CD4-positive, alpha-beta T cell treated with Interleukin-6 at 100 ng/mL for 8 hours (primary cell): ENCODE measurements at places on chromosomes 11 and 22.

- DNase-seq = no peak
These were observed 10.4 kb downstream of the LMF2 start for GRCh38 chr22:50497093-50497492.

DNA sequence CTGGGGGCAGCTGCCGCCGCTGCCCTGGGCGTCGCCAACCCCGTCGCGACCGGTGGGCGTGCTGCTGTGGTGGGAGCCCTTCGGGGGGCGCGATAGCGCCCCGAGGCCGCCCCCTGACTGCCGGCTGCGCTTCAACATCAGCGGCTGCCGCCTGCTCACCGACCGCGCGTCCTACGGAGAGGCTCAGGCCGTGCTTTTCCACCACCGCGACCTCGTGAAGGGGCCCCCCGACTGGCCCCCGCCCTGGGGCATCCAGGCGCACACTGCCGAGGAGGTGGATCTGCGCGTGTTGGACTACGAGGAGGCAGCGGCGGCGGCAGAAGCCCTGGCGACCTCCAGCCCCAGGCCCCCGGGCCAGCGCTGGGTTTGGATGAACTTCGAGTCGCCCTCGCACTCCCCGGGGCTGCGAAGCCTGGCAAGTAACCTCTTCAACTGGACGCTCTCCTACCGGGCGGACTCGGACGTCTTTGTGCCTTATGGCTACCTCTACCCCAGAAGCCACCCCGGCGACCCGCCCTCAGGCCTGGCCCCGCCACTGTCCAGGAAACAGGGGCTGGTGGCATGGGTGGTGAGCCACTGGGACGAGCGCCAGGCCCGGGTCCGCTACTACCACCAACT lies 1.0 kb downstream of the FUT4 start:
- no peak for DNase-seq

- DNase-seq = no peak
These were observed 32.1 kb downstream of the APOL1 start for GRCh38 chr22:36285017-36285416.

- DNase-seq = no peak
These were observed 105.5 kb downstream of the FAT3 start for GRCh38 chr11:92330114-92330513.

- DNase-seq = no peak
These were observed 4.3 kb upstream of the CHID1 start for GRCh38 chr11:914747-915501.

- peak; percentile 21 for DNase-seq
These were observed 1.6 kb downstream of the NCR3LG1 start for GRCh38 chr11:17352950-17353820.

GRCh38 chr11:3855808-3856491 lies 486 bp downstream of the STIM1 start:
- no peak for DNase-seq

- DNase-seq = no peak
These were observed 12.5 kb upstream of the SREBF2 start for GRCh38 chr22:41820447-41820846.

DNA sequence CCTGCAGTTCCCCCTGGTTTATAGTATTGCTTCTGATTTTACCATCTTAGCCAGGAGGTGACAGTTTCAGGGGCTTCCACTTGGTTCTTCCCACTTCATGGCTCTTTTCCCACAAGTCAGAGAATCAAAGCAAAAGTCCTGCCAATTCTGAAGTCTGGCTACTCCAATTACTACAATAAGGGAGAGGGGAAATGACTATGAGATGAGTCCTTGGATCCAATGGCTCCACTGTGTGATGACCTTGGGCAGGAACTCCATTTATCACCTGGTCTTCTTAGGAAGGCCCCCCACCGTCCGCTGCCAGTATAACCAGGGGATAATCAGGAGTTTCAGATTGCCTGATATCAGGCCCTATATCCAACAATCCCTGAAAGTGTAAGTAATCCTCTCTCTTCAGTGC lies 31.6 kb upstream of the CCND1 start:
- no peak for DNase-seq

DNA sequence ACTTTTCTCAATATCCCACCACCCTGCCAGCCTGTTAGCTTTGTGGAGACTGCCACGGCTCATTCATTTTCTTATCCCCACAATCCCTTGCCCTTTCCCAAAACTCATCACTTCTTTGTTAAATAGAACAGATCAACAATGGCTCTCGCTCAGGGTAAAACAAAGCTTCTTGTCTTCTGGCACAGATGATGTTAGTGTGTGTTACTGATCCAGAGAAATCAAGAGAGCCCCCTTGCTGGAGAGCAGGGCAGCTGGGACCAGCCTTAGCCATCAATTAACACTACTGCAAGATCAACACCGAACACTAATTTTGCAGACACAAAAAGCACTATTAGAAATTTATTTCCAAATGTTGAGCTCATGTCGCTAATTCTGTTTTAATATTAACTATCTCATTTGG lies 420.9 kb downstream of the TENM4 start:
- DNase-seq = no peak

GRCh38 chr11:75346296-75346695 lies 5.2 kb downstream of the ARRB1 start:
- no peak for DNase-seq

GRCh38 chr11:117809236-117810055 lies 12.4 kb upstream of the DSCAML1 start:
- DNase-seq = peak; percentile 44

DNA sequence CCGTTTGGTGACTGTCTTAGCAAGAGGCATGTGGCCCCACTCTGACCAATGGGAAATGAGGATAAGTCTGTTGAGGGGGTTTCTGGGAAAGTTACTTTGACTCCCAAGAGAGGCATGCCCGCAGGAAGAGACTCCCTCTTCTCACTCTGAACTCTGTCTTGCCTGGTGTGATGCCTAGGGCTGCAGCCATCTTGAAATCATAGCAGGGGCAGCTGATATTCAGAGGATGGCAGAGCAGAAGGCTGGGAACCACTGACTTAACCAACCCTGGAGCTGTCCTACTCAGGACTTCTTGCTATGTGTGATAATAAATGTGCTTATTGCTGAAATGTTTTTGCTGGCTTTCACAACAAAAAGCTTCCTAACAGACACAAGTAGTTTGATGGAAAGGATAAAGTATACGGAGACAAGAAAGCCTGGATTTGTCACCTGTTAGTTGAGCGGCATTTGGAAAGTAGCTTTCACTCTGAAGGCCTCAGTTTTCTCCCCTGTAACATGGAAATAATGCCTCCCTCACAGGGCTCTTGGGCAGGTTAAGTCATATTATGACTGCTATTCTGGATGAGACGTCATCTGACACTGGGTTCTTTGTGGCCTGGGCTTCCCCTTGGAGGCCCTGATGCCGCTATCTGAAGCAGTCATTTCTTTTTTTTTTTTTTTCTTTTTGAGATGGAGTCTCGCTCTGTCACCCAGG lies 128.5 kb downstream of the CEP164 start:
- no peak for DNase-seq

GRCh38 chr22:31044262-31044861 lies 36.8 kb upstream of the SMTN start:
- no peak for DNase-seq

DNA sequence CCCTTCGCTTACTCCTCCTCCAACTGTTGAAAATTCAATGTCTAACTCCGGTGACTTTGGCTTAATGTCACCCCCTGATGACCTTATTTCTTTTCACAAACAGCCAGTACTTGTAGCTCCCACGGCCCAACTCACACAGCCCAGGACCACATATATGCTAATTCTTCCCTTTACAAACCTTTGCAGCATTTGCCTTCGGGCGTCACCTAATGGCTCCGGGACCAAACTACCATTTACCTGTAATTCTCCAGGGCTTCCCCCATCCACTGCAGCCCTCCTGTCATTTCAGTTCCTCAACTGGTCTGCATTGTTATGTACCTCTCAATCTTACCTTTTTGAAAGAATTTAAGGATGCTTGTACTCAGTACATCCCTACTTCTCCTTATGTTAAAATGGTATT lies 29.8 kb upstream of the OR56B4 start:
- no peak for DNase-seq

GRCh38 chr11:8022876-8023275 lies 35.7 kb downstream of the EIF3F start:
- no peak for DNase-seq

DNA sequence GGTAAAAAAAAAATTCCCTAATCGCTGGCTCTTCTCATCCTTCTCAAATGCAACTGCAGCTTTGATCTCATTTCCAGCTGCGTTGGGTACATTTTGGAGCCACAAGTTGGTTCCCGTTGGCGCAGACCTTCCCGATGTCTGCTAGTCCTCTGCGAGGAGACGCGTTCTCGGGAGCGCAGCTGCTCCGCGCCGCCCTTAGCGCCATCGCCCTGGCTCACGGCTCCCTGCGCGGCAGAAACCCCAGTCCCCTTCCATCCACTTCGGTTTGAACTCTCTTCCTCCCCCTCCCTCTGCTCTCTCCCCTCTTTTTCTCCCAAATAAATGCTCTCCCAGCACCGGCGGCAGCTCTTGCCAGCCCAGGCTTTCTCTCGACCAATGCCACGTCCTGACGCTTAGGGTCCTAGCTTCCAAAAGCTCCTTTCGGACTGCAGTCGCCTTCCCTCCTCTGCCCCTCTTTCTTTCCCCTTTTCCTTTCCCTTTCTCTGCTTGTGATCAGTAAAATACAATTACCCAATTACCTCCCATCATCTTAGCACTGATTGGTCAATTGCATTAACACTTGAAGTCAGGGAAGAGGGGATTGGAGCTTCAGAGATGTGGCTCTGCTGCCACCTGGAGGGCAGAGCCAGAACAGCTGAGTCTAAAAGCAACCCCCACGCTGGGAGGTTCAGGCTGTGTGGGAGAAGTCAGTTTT lies 1165.7 kb downstream of the LRRC4C start:
- no peak for DNase-seq

- no peak for DNase-seq
These were observed 20.3 kb downstream of the STK33 start for GRCh38 chr11:8573777-8574176.

DNA sequence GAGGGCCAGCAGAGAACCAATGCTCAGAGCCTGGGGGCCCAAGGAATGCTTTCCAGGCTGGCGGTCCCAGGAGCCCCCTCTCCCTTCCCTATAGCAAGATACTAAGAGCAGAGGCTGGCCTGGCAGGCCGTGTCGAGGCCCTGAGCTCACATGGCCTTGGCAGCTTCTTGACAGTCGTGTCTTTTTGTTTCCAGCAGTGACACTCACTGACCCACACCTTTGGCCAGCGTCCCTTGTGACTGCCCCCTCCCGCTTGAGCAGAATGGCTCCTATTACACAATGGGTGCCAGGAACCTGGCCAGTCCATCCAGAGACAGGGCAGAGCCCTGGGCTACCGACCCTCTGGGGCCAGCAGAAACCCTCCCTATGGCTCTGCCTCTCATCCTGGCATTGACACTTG lies 6.4 kb upstream of the CCND1 start:
- DNase-seq = no peak

- peak; percentile 47 for DNase-seq
These were observed 16.0 kb upstream of the PHLDA2 start for GRCh38 chr11:2945031-2945756.

DNA sequence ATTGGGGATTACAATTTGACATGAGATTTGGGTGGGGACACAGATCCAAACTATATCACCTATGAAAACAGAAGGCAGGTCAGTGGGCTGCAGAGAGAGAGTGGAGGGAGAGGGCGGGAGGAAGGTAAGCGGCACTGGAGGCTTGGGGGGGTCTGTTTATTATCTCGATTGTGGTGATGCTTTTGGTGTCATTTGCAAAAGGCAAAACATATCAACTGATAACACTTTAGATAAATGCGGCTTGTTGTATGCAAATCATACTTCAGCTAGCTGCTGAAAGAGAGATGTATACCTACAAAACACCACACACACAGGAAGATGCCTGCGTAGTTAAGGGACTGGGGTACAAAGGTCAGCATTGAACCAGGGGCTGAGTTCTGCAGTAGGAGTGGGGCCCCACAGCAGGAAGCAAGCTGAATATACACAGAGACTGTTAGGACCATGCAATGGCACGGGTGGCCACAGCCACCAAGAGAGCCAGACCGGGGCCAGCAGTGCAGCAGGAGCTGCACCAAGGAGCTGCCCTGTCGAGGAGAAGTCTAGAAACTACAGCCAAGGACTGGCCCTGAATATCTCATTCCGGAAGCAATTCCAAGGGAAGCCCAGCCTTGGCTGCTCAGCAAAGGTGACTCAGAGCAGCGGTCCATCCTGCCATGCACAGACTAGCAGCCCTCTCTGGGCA lies 23.8 kb upstream of the TOLLIP start:
- no peak for DNase-seq

- DNase-seq = no peak
These were observed 553 bp upstream of the USP47 start for GRCh38 chr11:11841116-11841722.

DNA sequence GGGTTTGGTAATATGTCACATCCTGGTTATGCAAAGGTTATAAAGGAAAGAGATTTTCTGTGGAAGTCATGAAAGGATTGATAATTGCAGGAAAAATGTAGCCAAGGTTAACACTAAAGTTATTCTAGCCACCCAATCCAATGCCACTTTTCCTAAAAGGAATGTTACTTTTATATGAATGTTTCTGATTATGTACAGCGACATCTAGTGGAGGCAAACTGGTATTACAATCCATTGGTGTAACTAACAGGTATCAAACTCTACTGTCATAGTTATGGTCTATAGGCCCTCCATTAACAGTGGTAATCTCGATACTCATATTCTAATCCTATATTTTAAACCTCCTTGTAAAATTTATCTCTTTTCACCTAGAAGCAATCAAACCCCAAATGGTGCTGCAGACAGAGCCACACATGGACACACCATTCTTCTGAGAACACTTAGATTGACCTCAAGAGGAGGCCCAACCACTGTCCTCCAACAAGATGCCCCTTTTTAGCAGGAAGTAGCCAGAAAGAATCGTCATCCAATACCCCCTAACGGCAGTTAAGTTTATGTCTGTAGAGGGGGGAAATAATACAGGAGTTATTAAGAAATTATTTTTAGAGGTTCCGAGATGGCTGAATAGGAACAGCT lies 74.9 kb upstream of the RAG2 start:
- peak; percentile 26 for DNase-seq

DNA sequence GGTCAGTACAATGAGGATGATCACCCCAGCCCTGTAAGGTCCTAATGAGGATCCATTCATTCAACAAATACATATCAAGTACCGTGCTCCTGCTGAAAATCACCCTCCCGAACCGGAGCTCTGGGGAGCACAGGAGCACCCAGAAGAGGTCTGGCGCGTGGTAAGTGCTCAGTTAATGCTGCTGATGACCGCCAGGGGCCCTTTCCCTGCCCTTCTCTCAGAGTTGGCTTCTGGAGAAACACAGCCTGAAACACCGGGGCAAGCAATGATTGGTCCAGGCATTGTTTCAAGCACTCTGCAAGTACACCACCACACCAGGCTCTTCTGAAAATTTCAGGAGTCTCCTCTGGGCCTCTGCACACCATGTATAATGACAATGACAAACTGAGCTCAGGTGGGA lies 3.8 kb upstream of the CCDC86 start:
- no peak for DNase-seq

GRCh38 chr22:39962071-39962470 lies 1.9 kb downstream of the TMA7B start:
- no peak for DNase-seq

GRCh38 chr11:119918347-119918746 lies 189.3 kb upstream of the NECTIN1 start:
- no peak for DNase-seq
